ENCODE measurements at places on chromosomes 1 and 21.

GRCh38 chr1:22487781-22488180, 36.1 kb downstream of the ZBTB40 start:
- no peak for DNase-seq

GRCh38 chr1:43270421-43271095, 775 bp downstream of the TMEM125 start:
- peak; percentile 20 for DNase-seq

GRCh38 chr1:209707308-209707707, 2.7 kb downstream of the HSD11B1 start:
- no peak for DNase-seq

DNA sequence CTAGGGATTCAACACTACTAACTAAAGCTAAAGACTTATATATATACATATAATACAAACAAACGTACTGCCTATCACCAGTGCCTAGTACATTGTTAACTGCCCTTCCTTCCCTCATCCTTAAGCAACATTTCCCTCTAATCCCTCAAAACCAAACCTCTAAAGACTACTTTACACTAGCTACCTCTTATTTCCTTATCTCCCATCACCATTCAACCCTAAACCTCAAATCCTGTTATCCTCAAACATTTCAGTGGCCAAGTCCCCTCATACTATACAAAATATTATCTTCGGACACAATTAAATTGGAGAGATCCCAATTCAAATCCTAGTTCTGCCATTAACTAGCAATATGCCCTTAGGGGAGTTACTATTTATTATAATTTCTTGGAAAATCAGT, 3.7 kb downstream of the SCAF4 start:
- DNase-seq: no peak

- no peak for DNase-seq
Measured at GRCh38 chr1:200904772-200905171, 10.1 kb downstream of the INAVA start.

DNA sequence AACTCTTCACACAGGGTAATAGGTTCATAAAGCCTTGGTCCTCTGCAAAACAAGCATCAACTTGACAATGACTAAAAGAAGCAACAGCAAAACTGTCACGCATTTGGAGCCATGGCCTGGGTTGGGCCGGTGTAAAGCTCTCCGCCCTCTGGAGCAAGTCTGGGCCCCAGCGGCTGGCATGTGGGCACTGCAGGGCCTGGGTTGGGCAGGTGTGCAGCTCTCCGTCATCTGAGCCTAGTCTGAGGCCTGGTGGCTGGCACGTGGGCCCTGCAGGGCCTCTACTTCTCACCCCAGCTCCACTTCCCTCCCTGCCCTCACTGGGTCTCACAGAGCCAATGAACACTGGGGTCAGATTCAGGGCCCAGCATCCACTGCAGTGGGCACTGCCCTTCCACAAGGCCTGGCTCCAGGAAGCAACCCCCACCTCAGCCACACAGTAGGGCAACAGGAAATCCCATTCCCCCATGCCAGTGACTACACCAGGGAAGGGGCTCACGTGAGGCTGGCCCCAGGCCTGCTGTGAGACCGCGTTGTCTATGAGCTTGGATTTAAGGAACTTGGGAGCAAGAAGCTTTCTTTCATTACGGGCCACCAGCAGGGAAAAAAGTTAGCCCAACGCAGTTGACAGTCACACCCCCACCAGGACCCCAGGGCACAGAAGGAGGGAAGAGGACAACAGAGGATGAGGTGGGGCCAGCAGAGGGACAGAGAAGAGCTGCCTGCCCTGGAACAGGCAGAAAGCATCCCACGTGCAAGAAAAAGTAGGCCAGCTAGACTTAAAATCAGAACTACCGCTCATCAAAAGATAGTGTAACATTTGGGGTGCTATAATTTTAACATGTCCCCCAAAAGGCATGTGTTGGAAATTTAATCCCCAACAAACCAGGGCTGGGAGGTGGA, 52.7 kb downstream of the NPHP4 start:
- DNase-seq: no peak

DNA sequence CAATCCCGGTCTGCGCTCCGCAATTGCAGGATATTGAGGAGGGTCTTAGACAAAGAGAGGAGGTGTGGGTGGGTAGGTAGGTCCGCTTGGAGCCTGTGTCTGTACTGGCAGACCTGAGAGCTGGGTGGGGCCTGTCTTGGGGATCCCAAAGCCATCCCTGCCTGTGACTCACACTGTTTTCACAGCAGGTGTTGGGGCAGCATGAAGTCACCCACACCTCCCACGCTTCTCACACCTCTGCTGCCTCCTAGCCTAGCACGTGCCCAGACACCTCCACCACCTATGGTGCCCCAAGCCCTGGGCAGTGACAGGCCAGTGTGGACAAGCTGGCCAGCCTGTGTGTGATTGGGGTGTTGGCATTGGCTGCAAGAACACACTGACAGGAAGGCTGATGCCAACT, 65.7 kb upstream of the ECE1 start:
- DNase-seq: no peak

GRCh38 chr1:77534456-77534855, 148.0 kb downstream of the ZZZ3 start:
- DNase-seq: no peak

DNA sequence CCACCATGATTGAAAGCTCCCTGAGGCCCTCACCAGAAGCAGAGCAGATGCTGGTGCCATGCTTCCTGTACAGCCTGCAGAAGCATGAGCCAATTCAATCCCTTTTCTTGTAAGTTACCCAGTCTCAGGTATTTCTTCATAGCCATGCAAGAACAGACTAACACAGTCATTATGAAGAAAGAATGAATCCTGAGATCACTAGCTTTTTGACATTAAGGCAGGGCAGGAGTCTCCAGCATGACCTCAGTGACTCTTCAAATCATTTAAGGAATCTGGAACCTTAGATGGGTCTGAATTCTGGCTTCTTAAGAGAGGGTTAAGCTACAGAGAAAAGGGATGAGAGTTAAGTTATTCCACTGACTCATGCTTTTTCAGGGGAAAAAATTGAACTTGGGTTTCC, 79.0 kb downstream of the PTPN14 start:
- no peak for DNase-seq
